Ovary (tissue), 10 donors: ENCODE measurements at places on chromosomes 5 and 9. TPM values are rescaled to one million over a fixed set of nuclear protein-coding genes. Genes with fewer than 3 reads are reported as not detected.

Gene LCN15
- total RNA-seq = not detected

Gene CARTPT
- not detected for total RNA-seq

Gene PCDHB12
- total RNA-seq = 5.9 TPM

DNA sequence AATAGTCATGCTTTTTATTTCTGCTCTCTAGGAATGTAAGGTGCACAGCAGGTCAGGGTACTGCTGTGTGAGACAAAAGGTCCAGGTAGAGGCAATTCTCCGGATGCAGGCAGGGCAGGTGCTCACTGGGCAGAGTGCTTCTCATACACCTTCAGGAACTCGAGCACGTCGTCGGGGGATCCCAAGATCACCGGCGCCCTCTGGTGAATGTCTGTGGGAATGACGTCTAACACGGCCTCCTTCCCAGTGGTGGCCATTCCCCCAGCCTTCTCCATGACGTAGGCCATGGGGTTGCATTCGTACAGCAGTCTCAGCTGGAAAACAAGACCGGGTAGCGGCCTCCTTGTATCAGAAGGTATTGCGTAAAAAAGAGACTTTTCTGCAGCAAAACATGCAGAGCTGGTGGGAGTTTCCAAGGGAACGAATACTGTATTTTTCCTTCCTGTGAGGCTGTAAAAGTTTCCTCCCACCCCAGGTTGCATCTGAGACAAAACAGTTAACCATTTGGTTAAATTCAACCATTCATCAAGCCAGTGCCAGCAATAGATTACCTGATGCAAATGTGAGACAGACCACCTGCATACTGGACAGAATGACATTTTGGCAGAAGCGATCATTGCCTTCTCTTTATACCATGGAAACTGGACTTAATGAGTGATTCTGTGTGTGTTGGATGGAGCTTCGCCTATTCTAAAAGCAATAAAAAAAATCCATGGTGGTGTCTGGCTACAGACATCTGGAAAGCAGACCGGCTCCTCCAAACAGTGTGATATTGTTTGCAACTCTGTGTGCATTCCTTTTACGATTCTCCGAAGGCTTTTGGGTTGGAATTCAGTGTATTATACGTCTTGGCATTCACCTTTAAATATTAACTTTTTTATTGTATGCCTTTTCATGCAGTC lies 9.9 kb upstream of the FBP2 start:
- no peak overlapping the region for H3K4me3 ChIP-seq
- H3K27ac ChIP-seq = no peak overlapping the region
- H3K27me3 ChIP-seq = no peaks in the 10 kb centered on the region
- H3K4me1 ChIP-seq = peaks cover 2% of the 10 kb centered on the region
- peak; percentile 49 for DNase-seq

GRCh38 chr5:132478366-132478871 lies 12.2 kb downstream of the IRF1 start:
- no peaks in the 10 kb centered on the region for H3K36me3 ChIP-seq
- peaks cover 4% of the 10 kb centered on the region for H3K4me1 ChIP-seq
- H3K27ac ChIP-seq = no peak overlapping the region
- no peaks in the 10 kb centered on the region for H3K27me3 ChIP-seq
- no peak for DNase-seq
- H3K4me3 ChIP-seq = no peak overlapping the region

- peak overlapping the region; percentile 98 for H3K27ac ChIP-seq
- no peaks in the 10 kb centered on the region for H3K36me3 ChIP-seq
- H3K27me3 ChIP-seq = no peaks in the 10 kb centered on the region
- no peak for DNase-seq
- peak overlapping the region; percentile 85 for H3K4me3 ChIP-seq
Measured at GRCh38 chr5:163502521-163502920, 2.9 kb upstream of the MAT2B start.

- no peak overlapping the region for H3K4me3 ChIP-seq
- no peak for DNase-seq
- H3K4me1 ChIP-seq = peaks cover 42% of the 10 kb centered on the region
- no peaks in the 10 kb centered on the region for H3K36me3 ChIP-seq
Measured at GRCh38 chr9:127958728-127959127, 21.1 kb upstream of the DPM2 start.

Gene RABGAP1
- 60.4 TPM for total RNA-seq

Gene ZNF474
- total RNA-seq = not detected

- H3K27me3 ChIP-seq = no peaks in the 10 kb centered on the region
- H3K4me1 ChIP-seq = no peaks in the 10 kb centered on the region
- H3K36me3 ChIP-seq = no peaks in the 10 kb centered on the region
- no peak overlapping the region for H3K4me3 ChIP-seq
- DNase-seq = no peak
Measured at GRCh38 chr5:148659641-148660345, 5.5 kb upstream of the HTR4 start.

Gene DCTN3
- 103 TPM for total RNA-seq

Gene TMEM215
- total RNA-seq = not detected

DNA sequence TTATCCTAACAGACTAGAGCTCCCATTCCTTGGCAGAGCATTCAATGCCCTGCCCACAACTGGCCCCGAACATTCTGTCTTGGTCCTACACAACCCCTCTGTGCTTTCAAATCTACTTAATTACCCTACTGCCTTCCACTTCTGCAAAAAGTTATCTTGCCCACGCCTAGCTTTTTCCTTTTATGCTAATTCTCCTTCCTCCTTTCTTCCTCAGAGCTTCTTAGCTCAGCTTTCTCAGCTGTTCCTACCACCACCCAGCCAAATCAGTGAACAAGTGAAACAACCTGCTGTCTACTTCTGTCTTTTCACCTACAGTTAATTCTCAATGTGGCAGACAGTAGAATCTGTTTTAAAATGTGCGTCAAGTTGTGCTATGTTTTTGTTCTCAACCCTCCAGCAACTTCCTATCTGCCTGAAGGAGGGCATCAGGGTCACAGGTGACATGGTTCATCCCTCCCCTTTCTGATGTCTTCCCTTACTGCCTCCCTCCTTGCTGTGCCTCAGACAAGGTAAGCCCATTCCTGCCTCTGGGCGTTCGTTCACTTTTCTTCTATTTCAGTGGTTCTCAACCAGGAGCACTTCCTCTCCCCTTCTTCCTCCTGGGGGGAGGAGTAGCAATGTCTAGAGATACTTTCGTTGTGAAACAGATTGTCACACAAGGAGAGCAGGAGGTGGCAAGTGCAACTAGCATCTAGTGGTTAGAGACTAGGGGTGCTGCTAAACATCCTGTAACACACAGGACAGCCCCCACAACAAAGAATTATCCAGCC lies 1.3 kb upstream of the REEP5 start:
- H3K27ac ChIP-seq = no peak overlapping the region
- H3K27me3 ChIP-seq = no peaks in the 10 kb centered on the region
- no peaks in the 10 kb centered on the region for H3K36me3 ChIP-seq
- H3K4me1 ChIP-seq = peaks cover 2% of the 10 kb centered on the region
- no peak for DNase-seq

Gene LMX1B
- not detected for total RNA-seq

- H3K36me3 ChIP-seq = no peaks in the 10 kb centered on the region
- no peak overlapping the region for H3K27ac ChIP-seq
- no peaks in the 10 kb centered on the region for H3K4me1 ChIP-seq
- DNase-seq = no peak
- H3K27me3 ChIP-seq = no peaks in the 10 kb centered on the region
Measured at GRCh38 chr5:93746406-93747056, 5.1 kb upstream of the POU5F2 start.

DNA sequence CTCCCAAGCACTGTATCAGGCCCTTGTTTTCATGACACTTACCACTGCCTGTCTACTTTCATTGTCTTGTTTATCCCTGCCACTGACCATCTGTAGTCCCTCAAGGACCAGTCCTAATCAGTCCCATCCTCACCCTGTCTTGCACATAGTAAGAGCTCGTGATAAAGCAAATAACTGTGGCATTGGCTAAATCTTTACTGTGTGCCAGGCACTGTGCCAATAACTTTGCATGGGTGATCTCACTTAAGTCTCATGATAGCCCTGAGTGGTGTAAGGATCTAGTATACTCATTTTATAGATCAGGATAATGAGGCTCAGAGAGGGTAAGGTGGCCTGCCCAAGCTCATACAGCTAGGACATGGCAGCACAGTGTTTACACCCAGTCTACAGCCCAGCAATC lies 5.6 kb downstream of the CDX1 start:
- H3K27ac ChIP-seq = no peak overlapping the region
- DNase-seq = no peak
- no peaks in the 10 kb centered on the region for H3K27me3 ChIP-seq
- H3K4me3 ChIP-seq = no peak overlapping the region

Gene SLC34A1
- total RNA-seq = not detected

GRCh38 chr9:16725066-16725465 lies 145.4 kb downstream of the BNC2 start:
- no peaks in the 10 kb centered on the region for H3K4me1 ChIP-seq
- H3K4me3 ChIP-seq = peak overlapping the region; percentile 5
- H3K36me3 ChIP-seq = no peaks in the 10 kb centered on the region
- H3K27ac ChIP-seq = no peak overlapping the region
- no peak for DNase-seq
- no peaks in the 10 kb centered on the region for H3K27me3 ChIP-seq

DNA sequence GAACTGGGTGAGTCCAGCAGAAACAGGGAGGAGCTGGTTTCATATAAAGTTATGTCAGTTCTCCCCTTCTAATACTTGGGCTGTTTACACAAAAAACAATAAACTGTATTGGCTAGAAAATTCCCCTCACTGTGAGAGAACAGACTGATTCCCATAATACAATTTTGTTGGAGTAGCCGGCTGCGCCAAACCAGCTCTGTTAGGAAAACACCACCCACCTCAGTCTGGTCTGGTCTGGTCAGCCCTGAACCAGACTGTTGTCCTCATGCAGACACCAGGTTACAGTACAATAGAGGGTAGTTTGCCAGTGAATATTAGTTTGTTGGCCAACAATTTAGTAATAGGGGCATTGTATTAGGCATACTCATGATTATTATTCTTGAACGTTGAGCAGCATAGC lies 356.4 kb downstream of the EFNA5 start:
- H3K4me3 ChIP-seq = no peak overlapping the region
- no peak for DNase-seq
- no peaks in the 10 kb centered on the region for H3K36me3 ChIP-seq
- no peak overlapping the region for H3K27ac ChIP-seq

GRCh38 chr5:15791859-15792258 lies 291.9 kb downstream of the FBXL7 start:
- H3K4me1 ChIP-seq = peaks cover 6% of the 10 kb centered on the region
- H3K36me3 ChIP-seq = no peaks in the 10 kb centered on the region
- H3K27me3 ChIP-seq = no peaks in the 10 kb centered on the region
- H3K27ac ChIP-seq = no peak overlapping the region
- H3K4me3 ChIP-seq = no peak overlapping the region

GRCh38 chr5:33369485-33370465 lies 71.0 kb upstream of the TARS1 start:
- no peaks in the 10 kb centered on the region for H3K4me1 ChIP-seq
- no peak overlapping the region for H3K4me3 ChIP-seq
- no peak overlapping the region for H3K27ac ChIP-seq
- H3K36me3 ChIP-seq = no peaks in the 10 kb centered on the region
- no peak for DNase-seq
- no peaks in the 10 kb centered on the region for H3K27me3 ChIP-seq

Gene HTR1A
- not detected for total RNA-seq

Gene FBP2
- total RNA-seq = not detected
